ENCODE measurements at places on chromosomes 16 and 17.

GRCh38 chr16:4750896-4751295 is 16.1 kb downstream of the ZNF500 start:
- no peak for DNase-seq

DNA sequence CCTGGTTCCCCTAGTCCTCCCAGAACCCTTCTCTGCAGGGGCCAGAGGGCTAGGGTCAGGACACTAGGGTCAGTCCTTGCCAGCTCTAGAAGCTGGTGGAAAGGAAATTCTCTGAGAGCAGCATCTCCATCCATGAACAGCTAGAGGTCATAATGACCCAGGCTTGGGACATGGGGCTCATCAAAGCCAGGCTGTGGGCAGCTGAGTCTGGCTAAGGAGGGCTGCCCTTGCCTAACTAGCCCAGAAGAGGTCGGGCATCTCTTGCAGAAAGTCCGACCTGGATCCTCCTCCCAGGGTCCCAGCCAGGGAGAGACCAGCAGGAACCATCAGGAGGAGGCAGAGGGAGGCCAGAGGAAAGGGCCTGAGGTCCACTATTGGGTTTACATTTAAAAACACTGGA is 4.3 kb downstream of the MPO start:
- DNase-seq, result no peak

- DNase-seq, result no peak
Measured at GRCh38 chr16:67257486-67258160, 8.8 kb downstream of the SLC9A5 start.

GRCh38 chr17:72506773-72507172 is 386.0 kb downstream of the SOX9 start:
- no peak for DNase-seq
